Activated naive CD4-positive, alpha-beta T cell treated with anti-CD3 and anti-CD28 coated beads, Interleukin-2, amount 50 U/mL, for 72 hours (primary cell): ENCODE measurements at places on chromosomes 6 and 20. TPM values are rescaled to one million over a fixed set of nuclear protein-coding genes. Genes with fewer than 3 reads are reported as not detected.

The SLC17A4 gene
- not detected for total RNA-seq

The PI3 gene
- total RNA-seq = not detected

DNA sequence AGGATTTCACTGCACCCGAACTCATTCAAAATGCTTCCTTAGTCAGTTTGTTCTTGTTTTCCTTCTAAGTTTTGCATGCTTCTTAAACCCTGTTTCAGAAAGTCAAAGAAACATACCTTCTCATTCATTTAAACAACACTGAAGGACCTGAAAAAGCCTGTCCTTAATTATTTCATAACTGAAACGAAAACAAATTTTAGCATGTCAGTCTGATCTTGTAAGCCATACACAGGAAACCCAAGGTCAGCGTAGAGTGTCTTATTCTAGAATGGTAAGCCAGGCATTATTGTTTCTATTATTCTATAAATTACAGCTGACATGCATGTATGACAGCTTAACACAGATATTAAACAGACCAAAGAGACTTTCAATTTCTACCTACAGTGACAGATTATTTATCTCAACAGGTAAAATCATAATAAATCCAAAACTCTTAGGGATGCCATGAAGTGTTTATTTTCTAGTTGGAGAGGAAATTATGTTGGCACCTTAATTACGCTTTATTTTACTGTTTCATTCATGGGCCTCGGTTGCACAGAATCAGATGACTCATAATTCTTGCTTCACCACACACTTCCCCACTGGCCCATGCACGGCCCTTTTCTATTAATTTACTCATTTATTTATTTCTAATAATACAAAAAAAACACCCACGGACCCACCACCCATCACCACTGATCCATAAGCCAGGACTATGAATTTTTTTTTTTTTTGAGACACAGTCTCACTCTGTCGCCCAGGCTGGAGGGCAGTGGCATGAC, 39.3 kb upstream of the DUSP22 start:
- no peak for DNase-seq

DNA sequence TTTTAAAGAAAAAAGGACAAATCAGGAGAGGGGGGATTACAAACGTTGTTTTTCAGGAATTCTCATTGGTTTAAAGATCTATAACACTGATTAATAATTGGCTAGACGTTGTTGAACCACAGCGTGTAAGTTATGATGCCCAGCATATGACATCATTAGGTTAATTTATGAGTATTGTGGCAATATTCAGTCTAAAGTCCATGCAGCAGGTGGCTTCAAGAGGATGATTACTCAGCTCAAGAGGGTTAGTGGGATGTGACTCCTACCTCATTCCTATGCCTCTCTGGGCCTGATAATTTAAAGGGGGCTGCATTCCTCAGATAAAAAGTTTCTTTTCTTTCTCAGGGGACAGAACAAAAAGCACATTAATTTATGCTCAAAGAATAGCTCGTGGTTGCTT, 1309.0 kb downstream of the EPHA7 start:
- no peak for DNase-seq

DNA sequence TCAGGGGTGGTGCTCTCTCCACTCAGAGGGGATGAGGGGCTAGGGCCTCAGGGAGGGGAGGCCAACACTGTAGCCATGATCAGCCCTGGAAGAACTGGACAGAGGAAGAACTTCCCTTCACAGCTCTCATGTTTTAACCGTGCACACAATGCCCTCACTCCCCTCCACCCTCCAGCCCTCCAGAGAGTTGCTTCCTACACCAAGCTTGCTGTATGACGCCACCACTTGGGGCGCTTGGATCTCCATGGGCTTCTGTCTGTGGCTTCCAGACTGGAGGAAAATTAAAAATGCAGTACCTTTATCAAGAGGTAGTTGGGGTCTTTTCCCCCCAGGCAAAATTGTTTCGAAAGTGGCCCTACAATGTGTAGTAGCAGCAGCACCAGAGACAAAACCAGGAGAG, 48.4 kb downstream of the ARHGAP40 start:
- DNase-seq = no peak

GRCh38 chr6:31122791-31123706, 2.8 kb upstream of the CDSN start:
- DNase-seq = no peak

GRCh38 chr6:52514514-52514913, 62.3 kb downstream of the TRAM2 start:
- DNase-seq = no peak

The CDSN gene
- total RNA-seq = not detected

- no peak for DNase-seq
Observed at GRCh38 chr6:157278171-157278570, 45.1 kb downstream of the TMEM242 start.

DNA sequence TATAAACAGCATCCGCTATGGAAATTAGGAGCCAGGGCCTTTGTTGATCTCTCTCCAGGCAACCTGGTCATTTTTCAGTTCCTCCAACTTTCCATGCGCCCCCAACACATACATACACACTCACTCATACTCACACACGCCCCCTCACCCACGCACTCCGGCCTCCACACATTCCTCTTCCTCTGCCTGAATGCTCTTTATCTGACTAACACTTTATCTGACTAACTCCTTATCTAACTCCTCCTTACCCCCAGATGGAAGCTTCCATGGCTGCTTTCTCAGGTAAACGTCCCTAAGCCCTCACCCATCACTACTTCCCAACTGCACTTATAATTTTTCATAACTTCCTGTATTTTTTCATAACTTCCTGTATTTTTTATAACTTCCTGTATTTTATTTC, 17.4 kb downstream of the CASS4 start:
- DNase-seq = no peak

DNA sequence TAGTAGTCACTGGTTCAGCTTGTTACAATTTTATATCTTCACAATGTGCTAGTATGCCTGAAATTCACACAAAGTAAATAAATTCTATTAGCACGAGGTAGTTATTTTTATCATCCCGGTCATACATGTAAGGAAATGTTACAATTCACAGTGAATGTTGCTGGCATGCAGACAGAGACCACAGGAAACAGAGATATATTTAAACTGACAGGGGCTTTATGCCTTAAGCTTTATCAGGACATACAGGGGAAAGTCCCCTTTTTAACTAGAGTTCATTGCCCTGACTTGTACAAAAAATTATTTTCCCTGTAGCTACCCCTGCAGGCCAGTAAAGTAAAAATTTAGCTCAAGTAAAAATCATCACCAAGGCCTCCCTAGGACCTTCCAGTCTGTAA, 712.0 kb upstream of the NRSN1 start:
- DNase-seq = no peak

DNA sequence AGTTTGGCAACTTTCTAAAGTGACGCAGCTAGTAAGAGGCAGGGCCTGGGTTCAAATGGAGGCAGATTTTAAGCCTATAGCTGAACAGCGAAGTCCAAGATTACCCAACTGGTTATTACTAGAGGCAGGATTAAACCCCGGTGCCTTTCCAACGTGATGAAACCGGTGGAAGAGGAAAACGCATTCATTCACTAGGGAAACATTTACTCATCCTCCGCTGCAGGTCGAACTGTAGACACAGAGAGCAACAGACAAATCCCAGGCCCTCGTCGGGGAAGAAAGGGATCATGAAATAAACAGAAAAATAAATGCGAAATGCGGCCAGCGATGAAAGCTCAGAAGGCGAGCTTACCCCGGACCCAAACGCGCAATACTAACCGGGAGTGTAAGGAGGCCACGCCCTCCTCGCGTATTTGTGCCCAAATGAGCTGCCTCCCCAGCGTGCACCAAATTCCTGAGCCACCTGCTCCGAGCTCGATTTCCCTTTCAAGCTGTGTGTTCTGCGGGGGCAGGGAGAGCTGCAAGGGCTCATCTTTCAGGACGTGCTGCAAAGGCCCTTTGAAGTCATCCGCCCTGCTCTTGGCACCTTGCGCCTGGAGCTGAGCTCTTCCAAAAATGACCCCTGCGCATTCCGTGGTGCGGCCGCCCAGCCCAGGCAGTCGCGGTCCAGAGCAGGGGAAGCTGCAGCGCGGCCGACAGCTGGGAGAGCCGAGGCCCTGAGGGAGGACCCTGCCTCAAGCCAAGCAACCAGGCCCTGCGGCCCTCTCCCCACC, 46.9 kb downstream of the PDYN start:
- no peak for DNase-seq

DNA sequence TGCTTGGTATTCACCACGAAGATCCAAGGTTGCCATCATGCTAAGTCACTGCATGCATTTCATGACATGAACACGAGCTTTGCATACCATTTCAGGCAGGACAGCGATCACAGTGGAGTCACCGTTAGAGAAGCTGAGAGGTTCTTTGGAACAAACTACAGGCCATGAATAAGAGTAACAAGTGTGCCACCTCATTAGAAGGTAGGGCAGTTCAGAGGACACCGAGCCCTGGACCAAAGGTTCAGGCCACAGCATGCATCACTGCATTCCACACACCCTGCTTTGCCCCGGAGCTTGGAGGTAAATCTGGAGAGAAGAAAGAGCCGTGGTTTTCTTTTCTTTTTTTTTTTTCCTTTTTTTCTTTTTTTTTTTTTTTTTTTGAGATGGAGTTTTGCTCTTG, 66.9 kb upstream of the CDH4 start:
- no peak for DNase-seq

The F13A1 gene
- not detected for total RNA-seq
